Stimulated activated CD8-positive, alpha-beta memory T cell treated with anti-CD3 and anti-CD28 coated beads, Interleukin-7, amount 100 ng/mL, for 1 hour (primary cell): ENCODE measurements at places on chromosomes 1 and 21.

DNA sequence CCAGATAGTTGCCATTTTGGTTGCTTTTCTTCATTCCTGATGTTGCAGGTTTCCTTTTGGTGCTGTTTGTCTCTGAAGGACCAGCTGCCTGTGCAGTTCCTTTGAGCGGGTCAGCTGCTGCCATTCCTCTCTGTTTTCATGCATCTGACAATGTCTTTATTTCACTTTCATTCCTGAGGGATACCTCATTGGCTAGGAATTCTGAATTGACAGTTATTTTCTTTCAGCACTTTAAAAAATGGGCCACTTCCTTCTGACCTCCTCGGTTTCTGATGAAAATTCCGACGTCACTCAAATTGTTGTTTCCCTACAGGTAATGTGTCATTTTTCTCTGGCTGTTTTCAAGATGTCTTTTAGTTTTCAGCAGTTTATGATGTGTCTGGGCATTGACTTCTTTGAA is 24.8 kb downstream of the CCSAP start:
- DNase-seq, result no peak

DNA sequence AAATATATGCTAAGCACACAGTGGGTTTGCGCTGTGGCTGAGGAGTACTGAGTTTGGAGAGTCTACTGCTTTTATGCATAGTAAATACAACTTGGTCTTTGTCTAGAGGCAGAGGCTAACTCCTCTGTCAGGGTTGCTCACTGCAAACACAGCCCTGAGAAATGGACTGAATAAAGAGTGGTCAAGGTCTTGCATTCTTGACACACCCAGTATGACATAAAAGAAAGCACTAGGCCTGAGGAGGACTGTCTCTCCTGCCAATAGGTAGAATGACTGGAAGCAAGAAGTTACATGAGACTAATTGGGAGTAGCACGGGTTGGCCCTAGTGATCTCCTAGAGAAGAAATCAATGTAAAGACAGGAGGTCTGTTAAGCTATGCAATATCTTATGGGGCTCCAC is 367.2 kb upstream of the B3GALT2 start:
- no peak for DNase-seq

- no peak for DNase-seq
Measured at GRCh38 chr21:33199100-33199464, 30.7 kb upstream of the IFNAR2 start.

DNA sequence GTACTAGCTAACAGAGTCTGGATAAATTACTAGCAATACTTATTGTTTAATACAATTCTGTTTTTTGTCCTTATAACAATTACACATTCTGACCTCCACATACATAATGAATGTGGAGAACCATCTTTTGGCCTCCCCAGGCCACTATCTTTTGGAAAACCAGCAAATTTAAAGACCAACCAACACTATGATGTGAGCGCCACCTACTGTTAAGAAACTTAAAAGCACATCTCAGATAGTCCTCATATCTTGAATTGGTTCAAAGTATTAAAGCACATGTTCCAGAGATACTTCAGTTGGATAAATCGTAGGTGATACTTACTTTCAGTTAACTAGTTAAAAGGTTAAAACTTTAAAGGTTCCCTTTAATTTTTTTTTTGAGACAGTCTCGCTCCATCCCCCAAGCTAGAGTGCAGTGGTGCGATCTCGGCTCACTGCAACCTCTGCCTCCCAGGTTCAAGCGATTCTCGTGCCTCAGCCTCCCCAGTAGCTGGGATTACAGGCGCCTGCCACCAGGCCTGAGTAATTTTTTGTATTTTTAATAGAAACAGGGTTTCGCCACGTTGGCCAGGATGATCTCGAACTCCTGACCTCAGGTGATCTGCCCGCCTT is 29.3 kb upstream of the USP1 start:
- DNase-seq, result no peak

DNA sequence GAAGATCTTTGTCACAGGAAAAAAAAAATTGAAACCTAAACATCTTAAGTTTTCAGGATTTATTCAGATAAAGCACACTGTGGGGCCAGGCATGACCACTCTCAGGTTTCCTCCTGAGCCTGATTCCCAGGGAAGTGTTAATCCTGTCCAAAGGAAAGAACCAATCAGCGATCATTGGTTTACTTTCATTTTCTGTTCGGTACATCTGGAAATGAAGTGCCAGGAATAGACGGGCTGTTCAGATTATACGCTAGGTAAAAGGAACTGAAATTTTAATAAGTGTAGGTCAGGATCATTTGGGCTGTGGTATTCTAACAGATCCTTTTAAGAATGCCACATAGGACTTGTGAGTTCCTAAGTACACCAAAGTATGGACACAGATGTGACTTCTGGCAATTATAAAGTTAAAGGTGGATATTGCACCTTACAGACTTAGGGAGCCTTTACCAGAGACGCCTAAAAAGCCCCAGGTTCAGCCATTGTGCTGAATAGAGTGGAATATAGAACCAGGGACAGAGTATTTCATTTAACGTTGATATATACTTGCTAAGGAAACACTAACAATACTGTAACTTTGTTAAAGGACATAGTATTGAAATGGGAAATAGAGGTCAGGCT is 9.3 kb upstream of the CACYBP start:
- no peak for DNase-seq

DNA sequence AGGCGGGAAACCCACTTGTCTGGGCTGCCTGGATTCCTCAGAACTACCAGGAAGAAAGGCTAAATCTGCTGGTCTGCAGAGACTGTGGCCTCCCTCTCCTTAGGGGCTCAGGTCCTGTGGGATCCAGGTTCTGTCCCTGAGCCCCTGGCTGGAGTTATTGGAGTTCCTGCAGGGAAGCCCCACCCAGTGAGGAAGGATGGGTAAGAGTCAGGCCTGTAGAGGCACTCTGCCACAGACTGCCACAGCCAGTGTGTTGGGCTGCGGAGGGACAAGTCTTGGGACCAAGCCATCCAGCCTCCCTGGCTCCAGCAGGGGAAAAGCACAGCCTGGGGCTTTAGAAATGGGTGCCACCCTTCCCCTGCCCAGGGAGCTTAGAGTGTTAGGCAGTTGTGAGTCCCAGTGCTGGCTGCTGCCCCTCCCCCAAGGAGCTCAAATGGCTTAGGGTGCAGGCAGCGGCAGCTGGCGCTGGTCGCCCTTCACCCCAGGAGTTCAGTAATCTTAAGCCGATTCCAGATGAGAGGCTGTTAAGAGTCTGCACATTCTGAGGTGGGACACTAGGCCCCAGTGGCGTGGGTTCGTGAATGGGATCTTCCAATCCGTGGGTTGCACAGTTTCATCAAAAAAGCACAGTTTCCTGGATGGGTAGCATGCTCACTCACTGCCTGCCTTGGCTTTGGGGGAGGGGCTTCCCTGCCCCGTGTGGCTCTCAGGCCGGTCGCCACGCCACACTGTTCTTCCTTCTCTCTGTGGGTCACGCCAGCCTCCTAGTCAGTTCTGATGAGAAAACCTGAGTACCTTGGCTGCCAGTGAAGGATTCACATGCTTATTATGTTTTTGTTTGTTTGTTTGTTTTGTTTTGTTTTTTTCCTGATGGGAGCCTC is 57.6 kb upstream of the FMO3 start:
- DNase-seq, result no peak

- no peak for DNase-seq
Measured at GRCh38 chr1:20078171-20078651, 8.2 kb downstream of the PLA2G5 start.

- DNase-seq, result no peak
Measured at GRCh38 chr1:109823543-109824348, 60.0 kb upstream of the EPS8L3 start.

GRCh38 chr21:46125846-46126301 is 28.0 kb downstream of the COL6A2 start:
- DNase-seq, result no peak

- no peak for DNase-seq
Measured at GRCh38 chr1:5907386-5907785, 84.8 kb downstream of the NPHP4 start.

GRCh38 chr21:40421121-40421520 is 425.8 kb downstream of the DSCAM start:
- no peak for DNase-seq

GRCh38 chr1:199920635-199921034 is 106.9 kb upstream of the NR5A2 start:
- no peak for DNase-seq

DNA sequence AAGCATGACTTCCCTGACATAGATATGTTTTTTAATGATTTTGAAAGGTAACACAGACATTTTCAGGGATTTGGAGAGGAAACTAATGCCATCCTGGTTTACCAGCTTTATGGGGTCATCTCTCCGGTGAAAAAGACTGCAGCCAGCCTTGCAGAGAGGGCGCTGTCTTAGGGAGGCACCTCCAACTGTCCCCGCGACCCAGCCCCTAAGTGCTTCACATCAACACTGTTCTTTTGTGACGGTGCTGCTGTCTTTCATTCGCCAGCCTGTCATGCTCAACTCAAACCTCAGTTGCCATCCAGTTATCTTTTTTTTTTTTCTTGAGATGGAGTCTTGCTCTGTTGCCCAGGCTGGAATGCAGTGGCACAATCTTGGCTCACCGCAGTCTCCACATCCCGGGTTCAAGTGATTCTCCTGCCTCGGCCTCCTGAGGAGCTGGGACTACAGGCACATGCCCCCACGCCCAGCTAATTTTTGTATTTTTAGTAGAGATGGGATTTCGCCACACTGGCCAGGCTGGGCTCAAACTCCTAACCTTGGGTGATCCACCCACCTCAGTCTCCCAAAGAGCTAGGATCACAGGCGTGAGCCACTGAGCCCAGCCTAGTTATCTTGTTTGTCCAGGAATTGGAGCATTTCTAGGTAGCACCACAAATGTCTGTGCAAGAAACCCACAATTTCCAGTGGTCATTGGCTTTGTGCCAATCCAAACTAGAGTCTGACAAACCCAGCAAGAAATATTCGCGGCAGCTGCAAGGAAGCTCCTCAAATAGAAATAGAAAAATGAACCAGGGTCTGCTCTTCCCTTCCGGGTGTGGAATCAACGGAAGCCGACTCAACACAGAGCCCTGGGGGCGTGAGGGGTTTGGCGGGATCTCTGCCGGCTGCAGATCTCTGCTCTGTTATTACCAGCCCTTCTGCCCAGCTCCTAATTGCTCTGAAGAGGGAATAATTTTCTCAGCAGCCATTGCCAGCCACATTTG is 24.2 kb downstream of the PDE9A start:
- no peak for DNase-seq
